ENCODE measurements at places on chromosomes 5 and 9.
A peak's percentile ranks its signal among the peaks of the same experiment; 100 is the strongest.

DNA sequence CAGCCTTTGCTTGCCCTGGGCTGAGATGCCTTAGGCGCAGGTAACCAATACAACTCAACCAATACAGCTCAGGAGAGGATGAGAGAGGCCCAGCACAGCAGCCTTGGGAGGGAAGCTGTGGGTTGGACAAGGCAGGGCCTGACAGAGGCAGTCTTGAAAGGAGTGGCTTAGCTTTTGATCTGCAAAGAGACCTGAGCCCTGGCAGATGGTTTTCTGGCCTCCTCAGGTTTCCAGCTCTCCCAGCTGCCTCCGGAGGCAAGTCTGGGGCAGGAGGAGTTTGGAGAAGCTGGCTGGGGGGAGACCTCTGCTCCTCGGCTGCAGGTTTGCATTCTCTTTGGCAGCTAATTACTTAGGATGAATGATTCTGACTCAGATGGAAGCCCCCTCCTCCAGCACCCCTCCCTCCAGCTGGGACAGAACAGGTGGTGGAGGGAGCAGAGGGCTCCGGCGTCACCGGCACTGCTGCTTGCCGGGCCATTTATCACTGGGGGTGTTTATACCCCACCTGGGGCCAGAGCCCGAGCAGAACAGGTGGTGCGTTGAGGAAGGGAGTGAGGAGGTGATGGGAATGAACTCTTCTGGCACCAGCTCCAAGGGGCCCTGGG is 50.8 kb downstream of the TSPAN17 start:
- peak; percentile 8 for DNase-seq

DNA sequence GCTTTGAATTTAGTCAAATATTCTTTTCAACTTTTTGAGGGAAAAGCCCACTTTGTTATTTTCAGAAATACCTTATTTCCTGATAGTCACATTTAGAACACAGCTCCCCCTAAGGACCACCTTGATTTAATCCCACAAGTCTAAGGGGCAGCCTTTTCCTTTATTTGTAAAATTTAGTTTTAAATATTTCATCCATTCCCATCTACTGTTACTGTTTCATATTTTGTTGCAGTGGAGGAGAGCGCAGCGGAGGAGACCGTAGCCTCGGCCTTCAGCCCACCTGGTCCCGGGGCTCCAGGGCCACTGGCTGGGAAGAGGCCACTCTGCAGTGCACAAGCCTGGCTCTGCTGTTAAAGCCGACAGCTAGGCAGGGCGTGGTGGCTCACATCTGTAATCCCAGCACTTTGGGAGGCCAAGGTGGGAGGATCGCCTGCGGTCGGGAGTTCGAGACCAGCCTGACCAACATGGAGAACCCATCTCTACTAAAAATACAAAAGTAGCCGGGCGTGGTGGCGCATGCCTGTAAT is 19.6 kb downstream of the LPCAT1 start:
- no peak for DNase-seq

DNA sequence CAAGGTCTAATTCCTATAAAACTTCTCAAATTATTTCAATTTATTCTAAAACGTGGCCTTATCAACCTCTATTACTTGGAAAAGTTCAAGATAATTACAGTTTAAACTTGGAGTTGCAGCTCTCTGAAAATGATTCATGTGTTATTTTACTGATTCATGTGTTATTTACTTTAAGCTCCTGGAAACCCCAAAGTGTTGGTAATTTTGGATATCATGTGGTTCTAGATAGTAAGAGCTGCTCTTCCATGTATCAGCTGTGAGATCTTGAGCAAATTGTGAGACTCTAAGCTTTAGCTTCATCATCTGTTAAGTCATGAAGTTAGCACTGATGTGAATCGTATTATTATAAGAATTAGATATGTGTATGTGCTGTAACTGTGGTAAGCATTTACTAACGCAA is 749.2 kb downstream of the TLE4 start:
- no peak for DNase-seq

GRCh38 chr5:130692770-130693169 is 472.3 kb downstream of the HINT1 start:
- DNase-seq: no peak

GRCh38 chr5:79456890-79457583 is 56.9 kb downstream of the HOMER1 start:
- no peak for DNase-seq

DNA sequence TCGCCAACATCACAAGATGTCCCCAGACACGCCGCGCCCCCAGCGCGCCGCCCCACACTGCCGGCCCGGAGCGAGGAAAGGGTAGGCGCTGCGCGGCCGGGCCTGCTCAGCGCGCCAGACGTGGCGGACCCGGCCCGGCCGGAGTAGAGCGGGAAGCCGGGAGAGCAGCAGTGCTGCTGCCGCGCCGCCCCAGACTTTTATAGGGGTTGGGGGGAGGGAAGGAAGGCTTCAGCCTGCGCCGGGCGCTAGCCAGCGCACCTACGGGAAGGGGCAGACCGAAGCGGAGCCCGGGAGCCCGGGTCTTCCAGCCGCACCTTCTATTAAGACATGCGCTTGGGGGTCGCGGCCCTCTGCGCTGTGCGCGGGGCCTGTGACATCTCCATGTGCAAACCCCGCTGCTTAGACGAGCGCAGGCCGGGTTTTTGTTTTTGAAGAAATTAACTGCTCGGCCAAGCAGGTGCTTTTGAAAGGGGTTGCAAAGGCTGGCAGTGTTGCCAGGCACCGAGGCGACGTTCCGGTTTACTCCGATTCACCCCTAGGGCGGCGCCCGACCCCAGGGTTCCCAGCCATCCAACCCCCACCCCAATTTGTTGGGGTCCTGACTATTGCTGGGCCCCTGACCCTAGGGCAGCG is 353 bp upstream of the PAX5 start:
- DNase-seq: peak; percentile 69

GRCh38 chr5:52807723-52808122 is 20.0 kb downstream of the ITGA1 start:
- DNase-seq: no peak

DNA sequence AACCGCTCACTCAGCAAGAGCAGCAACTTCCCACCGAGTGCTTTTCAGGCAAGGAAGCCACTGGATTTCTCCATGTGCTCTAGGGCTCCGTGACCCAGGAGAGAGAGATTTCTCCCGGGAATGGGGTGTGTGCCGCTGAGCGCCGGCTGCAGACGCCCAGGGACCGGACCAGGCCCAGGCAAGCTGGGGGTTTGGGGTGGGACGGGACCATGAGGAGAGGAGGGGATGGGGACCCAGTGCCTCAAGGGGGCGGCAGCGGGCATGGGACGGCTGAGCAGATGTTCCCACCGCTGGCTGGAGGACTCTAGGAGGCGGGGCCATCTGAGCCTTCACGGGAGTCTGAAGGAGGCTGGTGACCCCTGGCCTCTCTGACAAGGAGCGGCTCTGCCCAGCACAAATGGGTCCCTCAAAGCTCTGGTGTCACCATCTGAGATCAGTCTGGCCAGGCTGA is 8.5 kb downstream of the LCN9 start:
- DNase-seq: no peak

- DNase-seq: no peak
Measured at GRCh38 chr9:3329361-3329760, 196.4 kb downstream of the RFX3 start.

- DNase-seq: no peak
Measured at GRCh38 chr5:10989577-10990263, 228.7 kb upstream of the DAP start.

- DNase-seq: peak; percentile 72
Measured at GRCh38 chr5:74127381-74128320, 501.7 kb downstream of the ARHGEF28 start.

DNA sequence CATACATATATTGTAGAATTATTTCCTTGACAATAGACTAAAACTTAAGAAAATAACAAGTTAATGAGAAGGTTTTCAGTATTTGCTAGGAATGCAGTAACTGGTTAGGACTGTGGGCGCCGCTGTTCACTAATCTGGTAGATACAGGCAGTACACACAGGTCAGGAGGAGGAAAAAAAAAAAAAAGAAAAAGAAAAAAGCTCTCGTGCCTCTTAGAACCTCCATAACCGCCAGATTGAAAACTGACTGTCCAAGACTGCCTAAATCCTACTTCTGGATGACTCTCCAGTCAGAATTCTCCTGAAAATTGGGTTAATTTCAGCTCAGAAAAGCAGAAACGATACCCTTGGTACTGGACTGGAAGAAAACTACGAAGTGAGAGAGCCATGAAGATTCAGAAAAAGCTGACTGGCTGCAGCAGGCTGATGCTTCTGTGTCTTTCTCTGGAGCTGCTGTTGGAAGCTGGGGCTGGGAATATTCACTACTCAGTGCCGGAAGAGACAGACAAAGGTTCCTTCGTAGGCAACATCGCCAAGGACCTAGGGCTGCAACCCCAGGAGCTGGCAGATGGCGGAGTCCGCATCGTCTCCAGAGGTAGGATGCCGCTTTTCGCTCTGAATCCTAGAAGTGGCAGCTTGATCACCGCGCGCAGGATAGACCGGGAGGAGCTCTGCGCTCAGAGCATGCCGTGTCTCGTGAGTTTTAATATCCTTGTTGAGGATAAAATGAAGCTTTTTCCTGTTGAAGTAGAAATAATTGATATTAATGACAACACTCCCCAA is at the start of gene PCDHGA1:
TSS of gene PCDHGA1 (plus strand) at position 216 of the 782 bp plus-strand sequence.
- DNase-seq: no peak

Measured in NCI-H2029 (cell line).